GDM1 (cell line): ENCODE measurements at places on chromosomes 3 and 15.

DNA sequence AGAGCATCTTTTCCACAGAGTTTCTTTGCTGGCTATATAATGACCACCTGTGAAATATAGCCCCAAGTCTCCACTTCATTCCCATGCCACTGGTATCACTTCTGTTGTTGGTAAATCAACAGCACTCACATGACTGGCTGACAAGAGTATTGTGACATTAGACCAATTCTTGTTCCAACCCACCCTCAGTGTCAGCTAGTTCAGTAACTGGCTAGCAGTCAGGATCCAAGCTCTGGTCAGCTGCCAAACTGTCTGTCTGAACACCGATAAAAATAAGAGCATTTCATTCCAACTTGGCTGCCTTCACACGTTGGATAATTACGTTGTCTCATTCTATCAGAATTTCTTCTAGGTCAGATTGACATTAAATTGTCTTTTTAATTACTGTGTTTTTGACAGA is 166.5 kb downstream of the USP13 start:
- DNase-seq, result no peak

DNA sequence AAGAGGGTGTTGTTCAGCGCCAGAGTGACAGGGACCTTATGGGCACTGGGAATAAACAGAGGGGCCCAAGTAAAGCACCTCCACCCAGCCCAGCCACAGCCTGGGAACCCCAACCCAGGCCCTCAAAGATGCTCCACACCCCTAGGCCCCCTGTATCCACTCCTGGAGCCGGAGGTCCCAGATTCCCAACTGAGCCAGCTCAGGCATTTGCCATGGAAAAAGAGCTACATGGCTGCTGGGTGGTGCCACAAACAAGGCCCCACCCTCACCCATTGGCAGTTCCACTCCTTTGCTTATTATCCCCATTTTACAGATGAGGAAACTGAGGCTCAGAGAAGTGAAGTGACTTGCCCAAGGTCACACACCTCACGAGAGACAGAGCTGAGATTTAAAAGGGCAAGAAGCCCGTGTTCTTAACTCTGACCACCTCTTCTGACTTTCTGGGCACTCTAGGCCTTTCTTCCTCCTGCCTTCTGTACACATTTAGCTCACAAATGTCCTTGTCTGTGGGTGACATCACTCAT is 16.9 kb downstream of the ANPEP start:
- no peak for DNase-seq

GRCh38 chr3:41127414-41127813 is 71.9 kb upstream of the CTNNB1 start:
- DNase-seq, result no peak

GRCh38 chr15:92159481-92159880 is 234.2 kb upstream of the ST8SIA2 start:
- DNase-seq, result no peak

GRCh38 chr15:42549741-42550392 is 1.2 kb downstream of the HAUS2 start:
- DNase-seq, result no peak

GRCh38 chr3:181358562-181358961 is 353.2 kb upstream of the SOX2 start:
- no peak for DNase-seq

DNA sequence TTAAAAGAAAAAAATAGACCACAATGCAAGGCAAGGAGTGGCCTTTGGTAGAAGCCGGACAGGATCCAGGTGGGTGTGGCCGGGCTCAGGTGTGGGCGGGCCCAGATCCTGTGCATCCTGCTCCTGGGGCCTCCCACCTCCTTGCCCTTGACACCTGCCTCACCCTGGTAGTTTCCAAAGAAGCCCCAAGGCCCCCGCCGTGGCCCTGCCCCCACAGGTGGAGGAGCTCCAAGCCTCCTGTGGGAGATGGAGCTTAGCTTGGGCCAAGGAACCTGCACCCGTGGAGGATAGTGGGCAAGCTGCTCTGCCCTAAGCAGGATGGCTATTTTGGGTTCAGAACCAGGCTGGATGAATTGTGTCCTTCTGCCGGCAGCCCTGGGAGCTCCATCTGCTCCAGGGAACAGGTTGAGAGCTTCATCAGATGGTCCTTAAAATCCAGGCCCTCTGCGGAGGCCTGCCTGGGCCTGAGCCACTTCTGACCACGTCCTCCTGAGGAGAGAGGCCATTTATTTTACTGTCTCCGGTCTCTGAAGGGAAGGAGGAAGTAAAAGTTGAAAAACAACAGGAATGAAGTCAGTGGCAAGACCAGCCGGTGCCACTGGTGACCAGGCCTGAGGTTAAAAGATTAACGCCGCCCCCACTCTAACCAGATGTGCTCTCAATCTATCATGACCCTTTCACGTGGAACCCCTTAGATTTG is 53.9 kb upstream of the KLF13 start:
- no peak for DNase-seq

- no peak for DNase-seq
Measured at GRCh38 chr3:164048451-164048850, 1029.8 kb downstream of the SI start.

DNA sequence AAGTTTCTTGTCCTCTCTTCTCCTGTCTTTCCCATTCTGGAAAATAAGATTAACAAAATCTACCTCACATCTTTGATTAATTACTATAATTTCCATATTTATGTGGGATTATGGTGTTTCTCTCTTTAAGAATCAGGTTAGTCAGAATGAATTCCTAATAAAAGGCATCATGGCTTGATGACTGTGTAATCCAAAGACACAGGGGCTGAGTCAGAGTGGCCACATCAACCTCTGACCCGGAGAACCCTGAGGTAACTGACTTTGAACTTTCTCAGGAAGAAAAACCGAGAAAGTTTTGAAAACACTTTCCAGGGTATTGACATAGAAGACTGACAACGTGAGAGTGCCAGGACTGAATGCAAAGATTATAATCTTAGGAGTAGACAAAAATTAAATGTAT is 170.3 kb upstream of the MCTP2 start:
- no peak for DNase-seq

- no peak for DNase-seq
Measured at GRCh38 chr15:65377105-65377975, 462 bp downstream of the IGDCC3 start.

- no peak for DNase-seq
Measured at GRCh38 chr15:88872106-88872505, 23.2 kb downstream of the HAPLN3 start.

- DNase-seq, result no peak
Measured at GRCh38 chr15:98138910-98139309, 178.4 kb downstream of the ARRDC4 start.

DNA sequence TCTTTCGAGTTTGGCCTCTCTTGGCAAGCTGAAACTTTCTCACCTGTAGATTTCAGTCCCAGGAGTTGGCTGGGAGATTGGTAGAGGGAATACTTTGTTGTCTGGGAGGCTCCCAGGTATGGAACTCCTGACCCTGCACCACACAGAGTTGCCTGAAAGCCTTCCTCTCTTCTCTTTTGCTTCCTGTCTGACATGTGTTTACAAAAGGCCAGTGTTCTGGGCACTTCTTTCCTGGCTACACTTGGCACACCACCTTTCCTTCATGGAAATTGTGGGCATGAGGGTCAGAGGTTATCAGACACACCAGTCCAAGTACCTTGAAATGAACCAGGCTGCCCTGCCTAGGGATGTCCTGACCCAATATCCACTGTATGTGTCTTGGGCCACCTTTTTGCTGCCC is 123.7 kb downstream of the ABHD5 start:
- DNase-seq, result no peak

DNA sequence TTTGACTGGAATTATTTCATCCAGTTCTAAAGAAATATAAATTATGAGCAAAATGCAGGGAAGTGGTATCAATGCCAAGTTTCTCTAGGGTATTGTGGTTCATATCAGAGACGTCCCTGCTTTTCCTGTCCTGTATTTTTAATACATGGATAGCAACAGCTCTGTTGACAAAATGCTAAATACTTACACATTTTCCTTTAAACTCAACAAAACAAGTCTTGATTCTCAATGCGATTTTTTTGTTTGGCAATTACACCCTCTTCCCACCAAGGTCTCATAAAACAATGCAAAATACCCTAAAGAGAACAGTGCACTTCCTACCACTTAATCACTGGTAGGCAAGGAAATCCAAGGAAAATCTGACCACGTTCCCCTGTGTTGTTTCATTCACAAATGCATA is 120.0 kb downstream of the DUT start:
- DNase-seq, result no peak

DNA sequence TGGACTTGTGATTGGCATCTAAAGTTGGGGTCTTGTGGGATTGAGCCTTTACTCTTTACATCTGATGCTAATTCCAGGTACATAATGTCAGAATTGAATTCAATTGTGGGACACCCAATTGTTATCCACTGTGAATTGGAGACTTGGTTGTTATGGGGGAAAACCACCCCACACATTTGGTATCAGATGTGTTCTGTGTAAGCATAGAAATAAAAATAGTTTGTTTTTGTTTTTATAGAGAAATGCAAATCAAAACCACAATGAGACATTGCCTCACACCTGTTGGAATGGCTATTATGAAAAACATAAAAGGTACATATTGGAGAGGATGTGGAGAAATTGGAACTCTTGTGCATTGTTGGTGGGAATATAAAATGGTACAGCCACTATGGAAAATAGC is 58.5 kb downstream of the CPA3 start:
- DNase-seq, result no peak

DNA sequence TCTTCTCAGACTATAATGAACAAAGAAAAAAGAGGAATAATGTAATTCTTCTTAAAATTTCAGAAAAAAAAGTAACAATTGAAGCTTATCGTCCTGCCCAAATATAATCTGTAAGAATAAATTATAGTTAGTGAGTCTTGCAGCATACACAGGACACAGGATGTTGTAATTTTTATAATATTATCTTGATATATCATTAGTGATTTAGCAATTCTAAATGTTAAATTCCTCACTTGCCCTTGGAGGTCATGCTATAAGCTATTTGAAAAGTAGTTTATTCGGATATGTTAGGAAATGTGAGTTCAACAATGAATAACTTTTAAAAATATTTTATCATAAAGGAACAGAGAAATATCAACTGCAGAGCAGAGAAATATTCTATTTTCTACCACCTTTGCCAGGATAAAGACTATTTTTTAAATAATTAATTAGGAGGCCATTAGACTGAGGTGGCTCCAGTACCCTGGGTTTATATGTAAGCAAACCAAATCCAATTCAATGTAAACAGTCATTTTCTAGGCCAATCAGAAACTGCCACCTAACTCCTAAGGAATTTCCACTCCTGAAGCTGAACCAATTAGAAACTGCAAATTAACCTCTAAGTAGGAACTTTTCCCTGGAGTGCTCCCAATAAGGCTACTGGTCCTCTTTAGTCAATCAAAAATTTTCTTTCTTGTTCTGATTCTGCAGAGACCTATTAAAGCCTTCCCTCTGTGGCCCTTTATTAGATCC is 1109.3 kb downstream of the ROBO2 start:
- no peak for DNase-seq

DNA sequence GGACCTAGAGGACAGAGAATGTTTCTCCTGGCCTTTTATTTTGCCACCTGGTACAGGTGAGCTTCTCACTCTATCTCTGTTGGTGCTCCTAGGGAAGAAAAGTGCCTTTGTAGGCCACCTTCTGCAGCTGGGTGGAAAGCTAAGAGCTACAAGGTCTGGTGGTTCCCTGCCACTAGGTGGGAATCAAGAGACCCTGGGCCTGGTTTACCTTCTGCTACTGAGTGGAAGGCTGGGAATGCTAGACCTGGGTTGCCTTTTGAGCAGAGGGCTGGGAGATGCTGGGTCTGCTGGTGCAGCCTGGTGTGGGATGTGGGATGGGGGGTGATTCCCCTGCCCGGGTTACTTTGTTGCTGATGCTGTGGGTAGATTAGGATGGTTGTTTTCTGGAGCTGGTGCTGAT is 72.6 kb downstream of the EBLN2 start:
- no peak for DNase-seq
